ENCODE measurements at places on chromosomes 6 and 20.

- DNase-seq: peak; percentile 77
These were observed 33.4 kb upstream of the AAR2 start for GRCh38 chr20:36202891-36203338.

DNA sequence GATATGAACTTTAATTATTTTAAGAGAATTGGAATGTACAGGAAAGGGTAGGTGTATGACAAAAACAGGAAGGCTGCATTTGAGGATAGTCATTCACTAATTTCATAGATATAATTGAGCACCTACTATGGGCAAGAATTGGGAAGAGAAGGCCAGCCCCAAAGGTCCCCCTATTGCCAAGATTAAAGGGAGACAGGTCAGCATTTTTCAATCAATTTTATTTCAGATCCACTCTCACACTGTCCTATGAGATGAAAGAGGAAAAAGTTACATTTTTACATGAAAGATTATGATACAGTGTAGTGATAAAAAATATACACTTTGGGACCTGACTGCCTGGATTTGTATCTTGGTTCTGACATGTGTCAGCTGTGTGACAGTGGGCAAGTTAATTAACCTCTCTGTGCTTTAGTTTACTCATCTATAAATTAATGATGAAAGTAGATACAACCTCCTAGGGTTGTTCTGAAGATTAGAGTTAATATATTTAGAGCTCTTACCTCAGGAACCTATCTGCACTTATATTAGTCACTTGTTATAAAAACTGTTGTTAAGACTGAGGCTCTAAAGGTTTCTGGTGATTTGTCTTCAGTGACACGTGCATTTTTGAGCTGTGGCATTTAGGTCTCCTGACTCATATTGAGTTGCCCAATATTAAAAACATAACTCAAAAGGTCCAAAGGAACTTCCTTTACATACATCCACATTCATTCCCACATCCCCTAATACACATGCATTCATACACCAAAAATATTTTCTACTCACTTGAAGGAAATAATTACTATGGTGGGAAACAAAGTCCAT, 45.7 kb downstream of the SCGN start:
- no peak for DNase-seq

GRCh38 chr6:56593801-56594318, 48.8 kb downstream of the DST start:
- DNase-seq: no peak

DNA sequence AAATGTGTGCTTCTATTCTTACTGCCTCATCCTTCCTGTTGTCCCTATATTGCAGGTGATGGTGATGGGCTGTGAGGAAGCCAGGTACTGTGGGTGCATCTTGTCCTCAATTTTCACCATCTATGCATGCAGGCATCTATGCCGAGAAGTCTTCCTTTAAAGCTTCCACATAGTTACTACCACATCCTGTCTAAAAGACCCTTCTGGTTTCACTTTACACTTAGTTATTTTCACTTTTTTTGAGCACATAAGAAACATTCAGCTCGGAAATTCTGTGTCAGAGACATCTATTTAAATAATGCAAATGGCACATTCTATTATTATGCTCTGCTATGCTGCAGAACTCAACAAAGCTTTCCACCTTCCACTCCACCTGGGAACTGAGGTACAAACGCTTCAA, 28.2 kb upstream of the FABP7 start:
- no peak for DNase-seq

- no peak for DNase-seq
These were observed 13.0 kb downstream of the BAG6 start for GRCh38 chr6:31639449-31639861.

- no peak for DNase-seq
These were observed 44.9 kb downstream of the ITCH start for GRCh38 chr20:34407962-34408474.

DNA sequence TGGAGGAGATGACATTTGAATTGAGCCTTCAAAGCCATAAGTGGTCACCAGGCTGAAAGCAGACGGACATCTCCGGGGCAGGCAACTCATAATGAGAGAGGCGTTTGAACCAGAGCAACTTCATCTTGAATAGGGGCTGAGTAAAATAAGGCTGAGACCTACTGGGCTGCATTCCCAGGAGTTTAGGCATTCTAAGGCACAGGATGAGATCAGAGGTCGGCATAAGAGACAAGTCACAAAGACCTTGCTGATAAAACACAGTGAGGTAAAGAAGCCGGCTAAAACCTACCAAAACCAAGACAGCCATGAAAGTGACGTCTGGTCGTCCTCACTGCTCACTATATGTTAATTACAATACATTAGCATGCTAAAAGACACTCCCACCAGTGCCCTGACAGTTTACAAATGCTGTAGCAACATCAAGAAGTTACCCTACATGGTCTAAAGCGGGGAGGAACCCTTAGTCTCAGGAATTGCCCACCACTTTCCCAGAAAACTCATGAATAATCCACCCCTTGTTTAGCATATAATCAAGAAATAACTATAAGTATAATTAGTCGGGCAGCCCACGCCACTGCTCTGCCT, 194.7 kb upstream of the SOX4 start:
- DNase-seq: no peak

GRCh38 chr6:7216941-7217621, 95.9 kb downstream of the SSR1 start:
- DNase-seq: no peak

GRCh38 chr6:134640229-134640628, 309.7 kb downstream of the ALDH8A1 start:
- DNase-seq: no peak

DNA sequence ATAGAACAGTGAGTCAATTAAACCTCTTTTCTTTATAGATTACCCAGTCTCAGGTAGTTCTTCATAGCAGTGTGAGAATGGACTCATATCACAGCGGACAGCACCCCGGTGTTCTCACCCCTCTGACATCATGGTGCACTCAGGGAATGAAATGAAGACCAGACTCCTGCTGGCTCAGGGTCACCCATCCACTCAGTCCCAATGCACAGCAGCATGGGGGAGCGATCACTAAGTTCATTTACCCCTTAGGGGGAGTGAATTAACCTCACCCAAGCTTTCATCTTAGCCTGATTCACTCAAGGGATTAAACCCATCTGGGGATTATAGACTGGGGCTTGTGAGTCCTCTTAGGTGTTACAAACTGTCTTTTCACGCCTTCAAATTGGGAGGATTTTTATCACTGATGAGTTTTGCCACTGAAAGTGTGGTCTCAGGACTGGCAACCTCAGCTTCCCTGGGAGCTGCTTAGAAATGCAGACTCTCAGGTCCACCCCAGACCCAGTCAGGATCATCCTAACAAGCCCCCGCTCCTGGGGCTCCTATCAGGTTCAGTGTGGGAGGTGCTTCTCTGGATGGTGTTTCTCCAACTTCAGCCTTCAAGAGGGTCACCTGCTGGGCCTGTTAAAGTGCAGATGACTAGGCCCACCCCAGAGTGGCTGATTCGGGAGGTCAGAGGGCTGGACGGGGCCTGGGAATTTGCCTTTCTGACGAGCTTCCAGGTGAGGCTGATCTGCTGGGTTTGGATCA, 44.3 kb upstream of the FRMD1 start:
- DNase-seq: no peak

DNA sequence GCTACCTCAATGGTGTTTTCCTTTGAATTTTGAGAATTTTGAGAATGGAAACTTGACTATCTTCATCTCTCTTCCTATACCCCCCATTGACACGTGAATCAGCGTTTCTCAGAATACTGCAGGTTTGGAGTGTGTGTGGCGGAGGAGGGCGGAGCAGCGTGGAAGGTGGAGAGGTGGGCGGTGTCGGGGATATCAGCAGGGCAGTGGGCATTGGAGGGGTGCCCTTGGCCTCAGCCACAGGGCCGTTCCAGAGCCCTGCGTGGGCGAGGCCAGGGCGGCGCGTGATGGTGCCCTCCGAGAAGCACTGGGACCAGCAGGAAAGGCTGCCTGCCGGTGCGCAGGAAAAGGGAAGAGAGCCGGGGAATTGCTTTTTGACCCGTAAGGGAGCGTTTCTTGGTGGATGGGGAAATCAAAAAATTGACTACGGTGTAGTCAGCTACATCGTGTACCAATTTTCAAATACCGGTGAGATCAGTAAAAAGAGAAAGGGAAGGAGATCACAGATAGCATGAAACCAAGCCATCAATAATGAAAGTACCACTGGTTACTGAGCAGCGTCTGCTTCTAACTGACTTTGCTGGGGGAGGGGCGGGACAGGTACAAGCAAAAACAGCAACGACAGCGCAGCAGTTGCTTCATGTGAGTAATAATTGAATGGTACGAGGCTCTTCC, 82.7 kb upstream of the DUSP22 start:
- peak; percentile 33 for DNase-seq

All from activated CD4-positive, alpha-beta T cell treated with anti-CD3 and anti-CD28 coated beads, Interleukin-2, amount 50 U/mL, for 1 hour (primary cell).